IgD-negative memory B cell (primary cell): ENCODE measurements at places on chromosomes 6 and 20. TPM values are rescaled to one million over a fixed set of nuclear protein-coding genes. Genes with fewer than 3 reads are reported as not detected.

C6orf141 gene
- not detected for polyA plus RNA-seq

MOG gene
- not detected for polyA plus RNA-seq

LGSN gene
- polyA plus RNA-seq = not detected

SLC52A3 gene
- polyA plus RNA-seq = not detected

CTAGE9 gene
- not detected for polyA plus RNA-seq

NR2E1 gene
- polyA plus RNA-seq = not detected

RAB32 gene
- 0.68 TPM for polyA plus RNA-seq

OPRM1 gene
- polyA plus RNA-seq = not detected

TBC1D32 gene
- 4.2 TPM for polyA plus RNA-seq
